ENCODE measurements at places on chromosomes 2 and 18.

- DNase-seq = no peak
Observed at GRCh38 chr2:226608451-226608850, 191.2 kb downstream of the IRS1 start.

GRCh38 chr2:28445448-28446258, 50.2 kb upstream of the PLB1 start:
- no peak for DNase-seq

- no peak for DNase-seq
Observed at GRCh38 chr2:179614121-179614520, 247.3 kb downstream of the ZNF385B start.

- DNase-seq = peak; percentile 67
Observed at GRCh38 chr2:219155054-219155644, 5.5 kb downstream of the NHEJ1 start.

DNA sequence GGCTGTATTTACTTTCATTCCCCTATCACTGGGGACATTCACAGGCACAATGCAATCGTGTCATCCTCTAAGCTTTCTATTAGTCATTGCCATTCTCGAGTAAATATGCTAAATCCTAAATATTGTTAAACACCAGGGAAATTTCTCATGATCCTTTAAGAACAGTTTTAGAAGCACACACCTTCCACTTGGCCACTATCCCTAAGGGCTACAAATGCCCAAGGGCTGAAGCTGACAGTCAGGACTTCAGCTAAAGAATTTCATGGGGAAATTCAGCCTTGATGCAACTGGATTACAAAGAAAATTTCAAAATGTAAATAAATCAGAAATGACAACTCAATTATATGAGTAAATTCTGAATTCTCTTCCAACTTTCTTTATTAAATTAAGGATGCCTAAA, 163.1 kb upstream of the PID1 start:
- DNase-seq = no peak

GRCh38 chr2:224109751-224110150, 70.7 kb upstream of the SERPINE2 start:
- no peak for DNase-seq

- DNase-seq = no peak
Observed at GRCh38 chr18:9092665-9093064, 9.8 kb upstream of the NDUFV2 start.

- DNase-seq = no peak
Observed at GRCh38 chr2:190635781-190636180, 13.1 kb upstream of the NAB1 start.

DNA sequence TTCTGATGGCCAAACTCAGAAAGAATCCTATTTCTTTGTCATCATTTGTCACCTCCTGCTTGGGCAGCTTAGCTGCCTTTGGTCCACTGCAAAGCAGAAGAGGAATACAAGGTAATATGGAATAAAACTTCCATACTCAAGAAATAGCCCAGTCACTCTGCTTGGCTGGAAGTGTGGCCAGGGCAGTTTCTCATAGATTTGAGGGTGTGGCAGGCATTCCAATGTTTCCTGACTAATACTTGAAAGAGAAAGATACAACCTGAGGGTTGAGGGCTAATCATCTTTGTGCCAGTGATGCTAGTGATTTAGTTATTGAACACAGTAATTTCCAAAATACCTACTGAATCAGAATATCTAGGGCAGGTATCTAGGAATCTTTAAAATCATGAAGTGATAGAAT, 83.1 kb downstream of the FAM161A start:
- no peak for DNase-seq

GRCh38 chr2:195536906-195537305, 120.1 kb upstream of the SLC39A10 start:
- no peak for DNase-seq

DNA sequence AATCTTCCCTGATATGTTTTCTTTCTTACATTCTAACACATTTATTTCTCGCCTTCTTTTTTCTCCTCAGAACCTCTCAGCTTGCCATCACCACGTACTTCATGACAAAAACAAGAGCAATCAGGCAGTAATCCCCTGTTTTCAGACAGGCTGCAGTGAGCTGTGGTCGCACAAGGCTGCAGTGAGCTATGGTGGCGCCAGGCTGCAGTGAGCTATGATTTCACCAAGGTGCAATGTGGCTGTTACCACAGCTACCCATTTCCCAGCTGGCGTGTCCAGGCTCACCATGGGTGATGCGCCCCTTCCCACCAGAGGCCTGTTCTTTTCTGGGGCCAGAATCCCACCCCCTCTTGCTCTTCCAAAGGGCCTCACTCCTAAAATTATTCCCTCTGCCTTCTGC, 25.8 kb downstream of the TCF23 start:
- DNase-seq = no peak

DNA sequence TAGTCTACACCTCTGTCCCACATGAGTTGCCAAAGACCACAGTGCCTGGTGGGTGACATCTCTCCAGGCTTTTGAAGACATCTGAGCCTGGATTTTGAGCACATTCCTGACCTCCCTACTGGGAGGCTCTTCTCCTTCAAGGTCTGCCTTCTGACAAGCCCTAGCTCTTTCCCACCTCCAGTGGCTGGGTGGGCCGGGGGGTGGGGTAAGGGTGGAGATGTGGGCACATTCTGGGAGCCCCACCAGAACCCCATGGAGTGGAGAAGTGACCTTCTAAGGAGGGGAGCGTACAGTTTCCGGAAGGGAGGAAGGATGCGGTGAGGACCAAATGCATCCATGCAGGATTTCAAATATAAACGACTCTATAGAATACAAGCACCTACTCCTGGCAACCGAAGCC, 27.9 kb upstream of the ANXA4 start:
- DNase-seq = no peak

GRCh38 chr2:46634905-46635304, 155.5 kb downstream of the TMEM247 start:
- DNase-seq = no peak

GRCh38 chr18:14769381-14769780, 21.4 kb downstream of the ANKRD30B start:
- no peak for DNase-seq

GRCh38 chr2:48601349-48601748, 16.3 kb upstream of the GTF2A1L start:
- DNase-seq = no peak

DNA sequence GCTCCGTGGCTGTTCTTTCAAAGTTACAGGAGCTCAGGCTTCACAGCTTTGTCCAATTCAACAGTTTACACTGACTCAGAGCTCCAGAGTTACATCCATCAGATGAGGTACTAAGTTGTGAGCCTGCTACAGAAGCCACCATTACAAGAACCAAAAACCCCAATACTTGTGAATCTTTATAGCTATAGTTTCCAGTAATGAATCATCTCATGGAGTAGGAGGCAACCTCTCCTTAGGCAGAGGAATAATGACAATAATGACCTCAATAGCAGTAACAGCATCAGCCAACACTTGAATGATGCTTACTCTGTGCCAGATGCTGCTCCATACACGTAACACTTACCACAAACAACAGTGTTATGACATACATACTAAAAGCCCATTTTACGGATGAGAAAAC, 3.6 kb downstream of the ZC3H8 start:
- DNase-seq = no peak

DNA sequence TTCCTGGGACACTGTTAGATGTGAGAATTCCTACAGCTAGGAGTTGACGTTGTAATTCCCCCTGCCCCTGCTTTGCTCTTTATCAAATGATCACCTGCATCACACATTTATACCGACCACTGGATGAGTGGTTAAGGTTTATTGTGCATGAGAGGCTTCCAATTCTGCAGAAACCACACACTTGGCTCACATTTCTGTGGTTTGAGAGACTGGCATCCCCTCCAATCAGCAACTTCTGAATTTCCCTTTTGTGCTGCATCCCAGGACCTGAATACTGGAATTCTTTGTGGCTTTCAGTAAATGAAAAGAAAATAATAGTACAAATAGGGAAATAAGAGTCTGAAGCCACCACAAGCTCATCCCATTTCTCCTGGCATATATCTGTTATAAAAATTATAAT, 628.7 kb upstream of the PIK3C3 start:
- no peak for DNase-seq

- DNase-seq = no peak
Observed at GRCh38 chr2:39394516-39394961, 42.5 kb downstream of the MAP4K3 start.

DNA sequence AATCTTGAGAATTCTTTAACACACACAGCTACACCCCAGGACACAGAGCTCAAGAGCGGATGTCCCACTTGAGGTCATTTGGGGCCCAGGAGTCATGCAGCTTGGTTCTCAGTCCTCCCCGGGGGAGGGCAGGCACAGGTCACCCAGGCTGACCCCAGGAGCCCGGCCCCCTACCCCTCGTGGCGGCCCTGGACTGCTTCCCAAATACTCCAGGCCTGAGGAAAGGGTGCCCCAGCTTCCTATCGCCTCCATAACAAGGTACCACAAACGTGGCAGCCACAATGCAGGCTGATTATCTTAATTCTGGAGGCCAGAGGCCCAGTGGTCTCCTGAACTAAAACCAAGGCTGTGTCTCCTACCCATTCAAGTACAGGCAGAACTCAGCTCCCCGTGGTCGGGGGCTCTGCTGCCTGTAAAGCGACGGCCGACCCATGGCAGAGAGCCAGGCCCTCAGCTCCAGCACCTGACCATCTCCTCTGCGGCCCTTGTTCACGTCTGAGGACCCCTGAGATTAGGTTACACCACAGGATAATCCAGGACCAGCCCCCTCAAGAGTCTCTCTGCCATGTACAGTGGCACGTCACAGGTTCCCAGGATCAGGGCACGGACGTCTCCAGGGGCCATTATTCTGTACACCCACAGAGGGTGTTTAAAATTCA, 10.5 kb downstream of the SLC66A2 start:
- no peak for DNase-seq

- DNase-seq = no peak
Observed at GRCh38 chr2:3461801-3462492, 57.4 kb downstream of the ADI1 start.

DNA sequence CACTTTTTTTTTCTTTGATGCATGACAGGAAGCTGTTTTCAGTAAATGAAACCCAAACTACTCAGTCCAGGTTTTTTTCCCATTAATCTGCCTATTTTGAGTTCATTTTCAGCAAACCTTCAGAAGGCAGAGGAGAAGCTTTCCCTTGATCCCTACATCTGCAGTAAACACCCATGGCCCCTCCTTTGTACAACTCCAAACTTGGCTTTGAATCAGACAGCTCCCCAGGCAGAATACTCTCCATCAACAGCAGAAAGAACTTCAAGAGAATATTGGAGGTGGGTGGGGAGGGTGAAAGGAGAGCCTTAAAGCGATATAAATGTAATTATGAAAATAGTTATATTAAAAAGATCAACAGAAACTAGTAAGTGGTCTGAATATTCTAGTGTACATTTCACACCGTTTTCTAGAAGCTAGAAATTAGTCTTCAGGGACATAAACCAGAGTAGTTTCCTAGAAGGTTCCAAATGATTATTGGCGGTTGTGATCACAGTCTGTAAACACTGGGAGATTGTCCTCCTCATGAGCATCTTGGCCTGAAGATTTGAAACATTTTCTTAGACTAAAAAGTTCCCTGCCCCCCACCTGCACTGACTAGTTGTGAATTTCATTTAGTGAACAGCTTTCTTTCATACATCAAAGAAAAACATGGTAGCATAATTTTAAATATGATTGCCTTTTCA, 75.1 kb upstream of the STK39 start:
- no peak for DNase-seq

- no peak for DNase-seq
Observed at GRCh38 chr2:170221317-170222288, 43.7 kb downstream of the MYO3B start.

DNA sequence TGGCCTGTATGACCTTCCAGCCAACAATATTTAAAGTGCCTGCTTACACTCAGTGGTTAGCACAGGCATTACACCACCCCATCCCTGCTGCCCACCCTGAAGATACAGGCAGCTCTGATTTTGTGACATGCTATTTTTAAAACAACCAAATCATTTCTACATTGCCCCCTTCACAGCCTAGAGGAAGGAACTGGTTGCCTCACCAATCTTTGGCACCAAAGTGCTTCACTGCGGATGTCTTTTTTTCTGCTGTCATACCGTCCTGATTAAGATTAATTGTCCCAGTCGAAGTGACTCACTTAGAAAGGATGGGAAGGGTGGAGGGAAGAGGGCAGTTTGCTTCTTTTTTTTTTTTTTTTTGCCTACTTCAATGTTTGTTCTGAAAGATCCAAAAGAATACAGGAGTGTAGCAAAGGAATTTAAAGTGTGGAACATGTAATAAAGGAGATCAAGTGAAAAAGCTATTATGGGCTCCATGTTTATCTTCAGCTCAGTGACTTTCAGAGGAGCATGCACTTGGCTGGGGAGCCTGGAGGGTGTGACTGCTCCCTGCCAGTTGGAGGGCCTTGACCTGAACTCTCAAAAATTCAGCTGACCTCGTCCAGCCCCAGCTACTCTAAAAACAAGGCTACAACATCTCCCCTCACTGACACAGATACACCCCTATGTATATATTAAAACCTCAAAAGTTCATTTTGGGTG, 501.1 kb upstream of the TNP1 start:
- DNase-seq = no peak

DNA sequence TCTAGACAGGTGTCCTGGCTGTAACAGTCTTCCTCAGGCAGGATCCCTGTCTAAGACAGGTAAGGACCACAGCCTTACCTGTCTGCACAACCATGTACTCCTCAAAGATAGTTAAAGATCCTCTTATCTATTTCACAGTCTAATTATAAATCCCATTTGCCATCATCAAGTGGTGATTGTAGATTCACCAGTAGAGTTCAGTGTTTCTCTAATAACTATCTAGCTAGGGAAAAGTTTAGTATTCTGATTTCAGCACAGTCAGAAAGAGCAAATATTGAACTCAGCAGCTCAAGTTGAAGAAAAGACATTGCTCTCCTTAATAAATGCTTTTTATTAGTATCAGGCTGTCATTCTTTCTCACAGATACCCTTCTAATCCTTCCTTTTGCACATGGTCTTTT, 1305.5 kb upstream of the NXPH2 start:
- DNase-seq = no peak

DNA sequence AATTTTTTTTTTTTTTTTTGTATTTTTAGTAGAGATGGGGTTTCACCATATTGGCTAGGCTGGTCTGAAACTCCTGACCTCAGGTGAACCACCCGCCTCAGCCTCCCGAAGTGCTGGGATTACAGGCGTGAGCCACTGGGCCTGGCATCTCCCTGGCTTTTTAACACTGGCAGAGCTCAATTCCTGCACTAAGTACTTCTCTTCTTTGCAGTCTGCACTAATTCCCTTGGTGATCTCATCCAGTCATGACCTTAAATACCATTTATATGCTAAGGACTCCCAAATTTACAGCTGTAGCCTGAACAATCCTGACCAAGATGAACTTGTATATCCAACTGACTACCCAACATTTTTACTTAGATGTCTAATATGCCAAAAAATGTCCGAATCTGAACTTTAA, 10.2 kb downstream of the PREPL start:
- DNase-seq = no peak

DNA sequence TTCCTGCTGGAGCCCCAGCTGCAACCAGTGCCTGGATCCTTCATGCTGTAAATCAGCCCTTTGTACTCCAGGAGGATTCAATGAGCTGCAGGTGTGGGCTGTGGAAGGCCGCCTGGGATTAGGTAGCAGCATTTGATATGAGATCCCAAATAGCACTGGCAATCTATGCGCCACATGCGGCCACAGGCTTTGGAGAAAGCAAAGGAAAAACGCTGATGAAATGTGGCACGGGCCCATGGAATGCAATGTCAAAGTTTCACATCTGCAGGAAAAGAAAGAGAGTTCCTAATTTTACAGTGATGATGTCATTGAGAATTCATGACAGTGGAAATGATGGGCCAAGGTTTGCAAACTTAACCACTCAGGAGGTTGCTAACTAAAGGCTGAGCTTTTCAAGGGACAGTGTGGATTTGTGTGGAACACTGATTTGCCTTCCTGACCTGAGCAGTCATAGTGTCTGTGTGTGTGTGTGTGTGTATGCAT, 216.4 kb upstream of the OSR1 start:
- DNase-seq = peak; percentile 23
